ENCODE measurements at places on chromosomes 12 and 14.

DNA sequence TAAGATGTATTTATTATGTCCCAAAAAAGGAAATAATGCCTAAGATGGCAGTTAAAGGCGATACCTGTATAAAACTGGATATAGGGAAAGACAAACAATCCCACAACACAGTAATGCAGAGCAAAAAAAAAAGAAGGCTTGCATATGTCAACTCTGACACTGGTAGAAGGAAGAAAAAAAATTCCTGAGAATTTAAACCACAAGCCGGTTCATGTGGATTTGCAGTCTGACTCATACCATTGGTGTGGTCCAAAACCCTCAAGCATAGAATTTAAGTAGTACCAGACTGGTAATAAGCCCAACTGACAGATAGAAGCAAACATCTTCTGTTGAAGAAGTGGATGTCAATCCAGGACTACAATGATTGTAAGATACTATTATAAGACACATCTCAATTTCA is 7.2 kb downstream of the DNAI7 start:
- no peak for DNase-seq

DNA sequence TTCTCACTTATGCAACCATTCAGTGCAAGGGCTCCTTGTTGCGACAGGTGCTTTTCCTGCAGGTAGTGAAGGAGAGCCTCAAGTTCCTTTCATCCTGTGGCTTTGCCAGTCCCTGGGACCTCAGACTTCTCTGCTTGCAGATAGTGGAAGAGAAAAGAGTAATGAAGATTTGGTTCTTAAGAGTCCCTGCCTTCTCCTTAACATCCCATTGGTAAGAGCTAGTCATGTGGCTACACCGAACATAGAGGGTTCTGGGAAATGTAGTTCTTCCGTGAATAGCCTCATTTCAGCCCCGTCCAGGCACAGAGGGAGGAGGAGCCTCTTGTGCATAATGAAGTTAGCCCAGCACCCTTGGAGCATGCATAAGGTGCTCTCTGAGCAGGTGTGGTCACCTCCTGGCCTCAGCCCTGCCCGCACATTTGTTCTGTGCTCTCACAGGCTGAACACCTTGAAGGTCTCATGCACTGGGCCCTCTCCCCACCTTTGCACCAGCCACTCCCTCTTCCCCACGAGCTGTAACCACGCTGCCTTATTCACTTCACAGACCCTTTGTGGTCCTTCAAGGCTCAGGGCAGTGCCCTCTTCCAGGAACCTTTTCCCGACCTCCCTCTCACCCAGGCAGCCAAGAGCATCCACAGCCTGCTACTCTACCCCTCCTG is 134.0 kb downstream of the BCL11B start:
- no peak for DNase-seq

DNA sequence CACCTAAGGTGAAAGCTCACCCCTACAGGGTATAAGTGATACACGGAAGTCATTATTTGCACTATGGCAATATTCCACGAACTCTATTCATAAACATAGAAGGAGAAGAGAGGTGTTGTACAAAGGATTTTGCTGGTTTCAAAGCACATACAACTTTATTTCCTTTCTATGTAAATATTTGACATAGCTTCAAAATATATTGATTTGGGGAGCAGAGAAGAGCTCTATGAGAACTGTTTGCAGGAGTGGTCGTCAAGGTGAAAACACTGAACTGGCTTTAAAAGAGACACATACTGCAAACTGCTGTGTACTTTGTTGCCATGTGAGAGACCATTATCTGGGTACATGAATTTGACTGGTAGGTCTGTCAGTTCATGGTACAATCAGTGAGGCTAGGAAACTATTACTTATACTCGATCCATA is 16.7 kb downstream of the CNIH1 start:
- DNase-seq, result no peak

DNA sequence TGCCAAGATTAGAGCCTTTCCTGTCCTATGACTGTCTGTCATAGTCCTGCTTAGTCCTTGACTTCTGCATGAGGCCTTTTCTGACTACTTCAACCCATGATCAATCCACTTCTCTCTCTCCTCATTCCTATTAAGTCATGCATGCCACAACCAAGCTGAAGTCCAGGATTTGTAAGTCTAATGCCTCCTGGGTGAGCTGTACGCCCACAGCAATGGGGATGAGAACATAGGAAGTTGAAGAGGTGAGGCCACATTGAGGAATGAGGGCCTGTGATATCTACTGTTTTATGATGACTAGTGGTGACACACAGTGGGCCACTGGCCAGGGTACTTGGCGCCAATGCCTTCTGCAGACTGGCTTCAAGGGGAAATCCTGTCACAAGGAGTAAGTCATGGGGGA is 994.1 kb upstream of the TMEM132C start:
- DNase-seq, result no peak

- no peak for DNase-seq
Observed at GRCh38 chr12:122141911-122142725, 31.9 kb downstream of the IL31 start.

GRCh38 chr12:125634813-125635212 is 569.6 kb downstream of the AACS start:
- DNase-seq, result no peak

DNA sequence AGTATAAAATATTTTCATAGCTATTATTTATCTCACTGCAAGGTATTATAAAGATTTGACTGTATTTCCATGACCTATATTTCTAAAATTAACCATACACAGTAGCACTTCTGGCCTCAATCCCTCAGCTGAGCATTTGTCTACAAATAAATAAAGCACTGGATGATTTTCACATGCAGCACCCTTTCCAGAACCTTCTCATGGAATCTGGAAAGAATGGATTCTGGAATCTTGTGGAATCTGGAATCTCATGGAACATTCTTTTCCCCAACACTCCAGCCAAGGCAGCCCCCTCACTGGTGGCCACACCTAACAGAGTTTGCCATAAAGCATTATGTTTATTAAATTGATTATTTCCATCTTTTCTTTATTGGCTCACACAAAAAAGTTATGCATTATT is 199.2 kb downstream of the MSRB3 start:
- DNase-seq, result no peak

- no peak for DNase-seq
Observed at GRCh38 chr12:46900734-46901463, 75.1 kb upstream of the SLC38A4 start.

- DNase-seq, result no peak
Observed at GRCh38 chr12:75505706-75506312, 5.6 kb downstream of the KRR1 start.

- no peak for DNase-seq
Observed at GRCh38 chr12:24424889-24425600, 475.6 kb upstream of the SOX5 start.

DNA sequence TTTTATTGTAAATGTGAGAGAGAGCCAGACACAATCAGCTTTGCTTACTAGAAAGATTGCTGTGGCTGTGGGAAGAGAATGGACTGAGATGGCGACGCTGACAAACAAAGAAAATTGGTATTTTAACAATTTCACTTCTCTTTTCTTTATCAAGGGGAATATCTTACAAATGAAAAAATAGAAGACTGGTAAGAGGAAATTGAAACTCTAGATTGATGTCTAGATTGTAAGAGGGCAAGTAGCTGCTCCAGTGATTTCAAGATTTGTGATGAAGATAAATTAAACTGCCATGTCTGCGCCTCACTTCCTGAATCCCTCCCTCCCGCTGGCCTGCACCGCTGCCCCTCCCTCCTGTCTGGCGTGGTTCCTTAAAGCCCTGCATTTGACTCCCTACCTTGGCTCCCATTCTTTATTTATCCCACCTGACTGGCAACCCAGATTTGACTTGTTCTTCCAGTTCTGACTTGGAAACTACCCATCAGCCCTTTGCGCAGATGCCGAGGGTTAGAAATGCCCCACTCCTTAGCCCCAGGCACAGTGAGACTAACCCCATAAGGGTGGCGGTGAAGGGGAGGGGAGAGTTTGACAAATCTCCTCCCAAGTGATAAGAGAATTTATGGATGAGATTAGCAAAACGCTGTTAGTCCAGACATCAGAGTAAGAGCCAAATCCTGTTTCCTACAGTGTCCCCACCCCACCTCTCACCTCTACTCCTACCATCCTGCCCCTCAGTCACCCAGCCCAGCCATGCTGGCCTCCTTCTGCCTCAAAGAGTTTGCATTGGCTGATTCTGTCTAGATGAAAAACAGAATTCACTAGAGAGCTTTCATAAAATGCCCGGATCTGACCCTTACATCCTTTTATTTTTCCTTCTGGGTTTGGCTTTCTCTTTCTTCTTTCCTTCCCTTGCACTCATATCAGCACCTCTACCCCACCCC is 125.3 kb upstream of the ATF7IP start:
- DNase-seq, result no peak

- no peak for DNase-seq
Observed at GRCh38 chr12:20475542-20475941, 107.2 kb downstream of the PDE3A start.

- no peak for DNase-seq
Observed at GRCh38 chr12:24746006-24746671, 202.8 kb downstream of the BCAT1 start.

GRCh38 chr12:15818418-15818817 is 29.2 kb upstream of the EPS8 start:
- DNase-seq, result no peak

- no peak for DNase-seq
Observed at GRCh38 chr14:105120056-105120455, 48.5 kb downstream of the JAG2 start.

GRCh38 chr12:116431677-116432300 is 127.4 kb upstream of the MAP1LC3B2 start:
- no peak for DNase-seq

DNA sequence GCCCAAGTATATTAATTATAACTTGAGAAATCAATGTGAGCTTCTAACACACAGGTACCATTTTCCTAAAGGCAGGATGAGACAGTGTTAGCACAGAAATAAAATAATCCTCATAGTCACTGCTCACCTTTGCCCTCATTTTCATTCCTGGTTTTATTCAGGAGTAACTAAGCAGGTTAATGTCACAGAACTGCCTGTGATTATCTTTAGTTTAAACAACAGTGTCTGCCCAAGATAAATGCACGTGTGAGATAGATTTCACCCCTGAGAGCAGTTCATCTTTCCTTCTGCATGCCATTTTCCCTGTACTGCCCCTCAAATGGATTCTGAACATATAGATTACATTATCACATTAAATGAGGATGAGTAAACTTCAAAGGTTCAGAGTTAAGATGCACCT is 250.7 kb downstream of the RMST start:
- DNase-seq, result no peak

DNA sequence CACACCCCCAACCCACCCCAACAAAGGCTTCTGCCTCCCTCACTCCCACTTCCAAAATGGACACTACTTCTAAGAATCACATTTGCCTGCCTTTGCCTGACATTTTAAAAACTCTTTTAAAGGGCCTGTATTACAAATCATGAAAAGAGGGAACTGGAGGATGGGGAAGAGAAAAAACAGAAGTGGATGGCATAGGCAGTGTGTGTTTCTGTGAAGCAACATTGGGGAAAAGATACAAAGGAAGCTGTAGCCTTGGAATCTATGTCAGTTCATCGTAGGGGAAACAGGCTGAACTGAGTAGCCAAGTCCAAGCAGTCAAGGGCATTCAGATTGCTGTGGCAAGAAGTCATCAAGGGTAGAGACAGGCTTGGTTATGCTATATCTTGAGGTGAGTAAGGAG is 273.9 kb downstream of the BTG1 start:
- no peak for DNase-seq

GRCh38 chr14:23443411-23443812 is 8.0 kb upstream of the MYH7 start:
- DNase-seq, result no peak

DNA sequence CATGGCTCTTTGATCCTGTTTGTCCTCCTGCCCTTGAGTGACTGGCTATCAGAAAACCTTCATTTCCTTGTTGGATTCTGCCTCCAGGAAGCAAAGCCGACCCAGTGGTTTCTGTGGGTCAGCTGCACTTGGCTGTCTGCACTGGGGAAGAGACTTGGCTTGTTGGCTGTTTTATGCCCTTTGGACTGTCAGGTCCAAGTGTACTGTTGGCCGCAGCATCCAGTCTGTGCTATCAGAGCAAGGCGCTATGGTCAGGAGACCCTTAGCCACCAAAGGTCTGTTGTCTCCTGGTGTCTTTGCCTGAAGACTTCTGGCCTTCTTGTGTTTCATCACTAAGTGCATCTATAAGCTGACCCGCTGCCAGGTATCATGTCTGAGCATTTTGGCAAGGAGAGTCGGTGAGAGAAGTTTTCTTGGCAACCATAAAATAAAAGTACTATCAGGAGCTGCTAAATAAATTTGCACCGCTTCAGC is 177.4 kb upstream of the HIF1A start:
- DNase-seq, result no peak

GRCh38 chr12:83256562-83256961 is 569.9 kb downstream of the TMTC2 start:
- no peak for DNase-seq

- no peak for DNase-seq
Observed at GRCh38 chr14:104536942-104537612, 42.5 kb upstream of the C14orf180 start.

DNA sequence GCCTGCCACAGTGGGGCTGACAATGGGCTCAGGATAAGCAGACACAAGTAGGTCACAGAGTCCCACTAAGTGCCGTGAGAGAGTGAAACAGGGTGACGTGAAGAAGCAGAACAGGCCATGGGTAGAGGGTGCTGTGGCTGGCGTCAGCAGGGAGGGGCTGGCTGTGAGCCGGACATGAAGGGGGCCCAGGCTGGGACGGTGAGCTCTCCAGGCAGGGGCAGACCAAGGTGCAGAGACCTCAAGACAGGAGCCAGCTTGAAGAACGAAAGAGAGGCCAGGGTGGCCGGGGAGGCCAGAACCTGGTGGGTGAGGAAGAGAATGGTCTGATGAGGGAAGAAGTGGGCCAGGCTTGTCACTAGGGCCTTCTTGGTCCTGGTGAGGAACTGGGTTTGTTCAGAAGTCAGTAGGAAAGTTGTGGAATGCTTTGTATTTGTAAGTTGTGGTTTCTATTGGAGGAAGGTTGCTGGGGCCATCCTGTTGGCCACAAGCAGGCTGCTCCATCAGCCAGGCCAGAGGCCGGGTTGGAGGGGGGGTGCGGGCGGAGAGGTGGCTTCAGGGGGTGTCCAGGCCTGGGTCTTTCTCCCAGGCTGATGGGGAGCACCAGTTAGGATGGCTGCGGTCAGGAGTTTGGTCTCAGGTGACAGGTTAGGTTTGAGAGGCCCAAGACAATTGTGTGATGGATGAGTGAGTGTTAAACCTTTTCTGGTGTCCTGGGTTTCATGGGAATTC is 21.4 kb upstream of the MLXIP start:
- DNase-seq, result no peak

DNA sequence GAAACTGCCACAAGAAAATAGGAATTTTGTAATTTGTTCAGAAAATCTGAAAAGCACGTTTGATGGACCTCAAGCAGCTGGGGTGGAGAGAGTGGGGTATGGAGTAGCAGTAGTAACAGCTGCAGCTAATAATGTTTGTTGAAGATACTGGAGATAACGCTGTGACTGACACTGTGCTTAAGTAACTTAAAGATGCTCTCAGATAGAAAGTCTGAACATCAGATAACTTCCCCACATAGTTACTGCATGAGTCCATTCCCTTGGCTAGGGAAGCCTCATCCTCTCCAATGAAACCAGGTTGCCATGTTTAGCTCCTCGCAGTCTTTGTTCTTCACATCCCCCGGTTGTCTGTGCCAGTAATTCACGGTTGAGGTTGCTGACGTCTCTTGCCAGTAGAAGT is 24.9 kb downstream of the RMST start:
- DNase-seq, result no peak

Data from stimulated activated CD4-positive, alpha-beta T cell treated with anti-CD3 and anti-CD28 coated beads, Interleukin-15, amount 100 ng/mL, for 48 hours (primary cell).